Skeletal muscle cell (primary cell): ENCODE measurements at places on chromosomes 3 and 15.
A peak's percentile ranks its signal among the peaks of the same experiment; 100 is the strongest.

GRCh38 chr3:30779686-30780287 is 114.7 kb downstream of the GADL1 start:
- no peak for DNase-seq

GRCh38 chr3:38264779-38265178 is 833 bp upstream of the SLC22A13 start:
- no peak for DNase-seq

GRCh38 chr3:172658344-172659245 is 52.3 kb downstream of the NCEH1 start:
- DNase-seq: peak; percentile 98

- no peak for DNase-seq
Measured at GRCh38 chr3:85474241-85474640, 515.5 kb downstream of the CADM2 start.

DNA sequence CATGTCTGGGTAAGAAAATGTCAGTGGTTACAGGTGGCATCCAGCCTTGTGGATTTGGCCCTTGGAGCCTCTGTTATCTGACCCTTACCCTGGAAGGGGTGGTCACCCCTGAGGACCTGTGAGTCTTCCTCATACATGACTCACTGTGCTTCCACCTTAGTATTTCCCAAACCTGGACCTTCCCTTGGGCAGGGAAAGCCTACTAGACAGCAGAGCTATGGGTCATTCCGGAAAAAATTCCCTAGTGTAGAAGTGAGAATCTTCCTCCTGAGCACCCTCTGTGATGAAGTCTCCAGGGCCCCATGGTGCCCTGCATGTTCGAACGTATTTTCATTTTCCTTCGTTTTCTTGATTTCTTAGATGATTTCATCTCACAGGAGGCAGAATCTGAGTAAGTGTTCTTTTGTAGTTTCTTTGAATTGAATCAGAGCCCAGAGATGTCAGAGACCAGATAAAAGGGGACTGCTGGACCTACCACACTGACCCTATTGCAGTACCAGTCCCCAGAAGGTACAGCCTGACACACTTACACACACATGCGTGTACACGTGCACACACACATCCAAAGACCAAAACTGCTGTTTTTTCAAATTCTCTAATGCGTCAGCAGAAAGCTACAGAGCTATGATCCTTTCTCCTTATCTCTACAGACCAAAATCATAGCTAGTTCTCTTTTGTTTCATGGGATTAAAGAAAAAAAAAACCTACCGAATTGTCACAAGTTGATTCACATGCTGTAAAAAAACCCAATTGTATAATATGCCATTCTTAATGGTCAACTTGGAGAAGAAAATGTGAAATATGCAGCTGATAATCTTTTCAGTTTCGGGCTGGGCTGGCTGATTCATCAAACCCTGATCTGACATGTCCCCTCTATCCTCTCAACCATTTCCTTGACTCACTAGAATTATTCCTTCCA is 50.5 kb upstream of the ARHGEF3 start:
- no peak for DNase-seq

DNA sequence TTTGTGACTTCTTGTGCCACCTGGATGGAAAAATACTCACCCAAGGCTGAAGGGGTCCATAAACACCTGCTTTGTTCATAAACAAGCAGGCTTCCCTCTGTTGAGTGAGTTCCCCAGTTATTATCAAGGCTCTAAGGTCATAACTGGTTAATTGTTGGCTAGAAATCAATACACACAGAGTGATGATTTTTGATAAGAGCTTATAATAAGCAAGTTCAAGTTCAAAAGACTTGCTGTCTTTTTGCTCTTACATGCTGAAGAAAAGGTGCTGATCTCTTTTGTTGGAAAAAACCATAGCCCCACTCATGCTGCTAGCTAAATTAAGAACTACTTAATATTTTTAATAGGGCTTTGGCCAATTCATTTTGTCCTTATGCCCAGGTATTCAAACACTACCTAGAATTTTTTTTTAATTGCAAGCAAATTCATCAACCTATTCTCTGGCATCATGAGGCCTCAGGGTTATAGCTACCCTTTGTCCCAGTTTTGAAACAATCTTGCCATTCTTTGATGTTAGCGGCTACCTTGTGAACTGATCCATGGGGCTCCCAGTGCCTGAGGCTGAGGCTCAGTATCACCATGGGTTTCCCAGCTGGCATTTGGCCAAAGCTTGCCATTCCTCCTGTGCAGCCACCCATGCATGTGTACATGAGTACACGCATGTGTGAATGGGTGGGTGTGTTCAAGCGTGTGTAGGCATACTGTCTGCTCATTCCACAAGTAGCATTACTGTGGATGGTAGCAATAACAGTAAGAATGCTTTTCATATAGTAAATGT is 127.6 kb upstream of the LPP start:
- no peak for DNase-seq

DNA sequence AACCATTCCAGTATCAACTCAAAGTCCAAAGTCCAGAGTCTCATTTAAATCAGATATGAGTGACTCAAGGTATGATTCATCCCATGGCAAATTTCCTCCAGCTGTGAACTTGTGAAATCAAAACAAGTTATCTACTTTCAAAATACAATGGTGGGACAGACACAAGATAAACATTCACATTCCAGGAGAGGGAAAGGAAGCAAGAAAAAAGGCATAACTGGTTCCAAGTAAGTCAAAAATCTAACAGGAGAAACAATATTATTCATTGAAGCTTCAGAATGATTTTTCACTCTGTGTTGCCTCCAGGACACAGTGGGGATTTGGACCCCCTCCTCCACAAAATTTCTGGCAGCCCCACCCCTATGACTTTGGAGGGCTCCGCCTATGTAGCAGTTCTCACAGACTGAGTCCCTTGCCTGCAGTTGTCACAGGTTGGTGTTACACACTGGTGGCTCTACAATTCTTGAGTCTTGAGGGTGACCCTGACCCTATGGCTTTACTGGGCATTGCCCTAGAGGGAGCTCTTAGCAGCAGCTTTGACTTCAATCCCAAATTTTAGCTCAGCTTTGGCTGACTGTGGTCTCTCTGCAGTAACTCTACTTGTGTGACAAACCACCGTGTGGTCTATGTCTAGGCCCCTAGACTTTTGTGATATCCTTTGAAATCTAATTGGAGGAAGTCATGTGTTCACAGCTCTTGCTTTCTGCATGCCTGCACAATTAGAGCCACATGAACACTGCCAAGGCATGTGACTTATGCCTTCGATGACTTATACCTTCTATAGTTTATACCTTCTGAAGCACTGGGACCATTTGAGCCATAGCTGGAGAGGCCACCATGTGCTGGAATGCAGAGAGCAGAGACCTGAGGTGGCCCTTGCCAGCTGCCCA is 644.2 kb downstream of the GRM7 start:
- DNase-seq: peak; percentile 0

DNA sequence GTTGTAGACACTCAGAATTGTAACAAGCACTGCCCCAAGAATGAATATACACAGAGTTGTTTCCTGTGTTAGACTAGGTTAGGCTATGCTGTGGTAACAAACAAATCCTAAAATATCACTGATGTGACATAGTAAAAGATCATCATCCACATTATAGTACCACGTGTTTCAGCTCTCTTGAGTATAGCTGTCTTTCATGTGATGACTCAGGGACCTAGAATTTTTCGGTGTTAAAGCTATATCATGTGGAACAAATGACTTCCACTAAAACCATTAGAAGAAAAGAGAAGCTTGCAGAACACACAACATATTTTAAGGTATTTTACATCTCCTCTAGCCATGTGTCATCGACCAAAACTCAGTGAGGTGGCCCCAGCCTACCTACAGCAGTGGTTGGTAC is 307.9 kb upstream of the RBMS3 start:
- no peak for DNase-seq

DNA sequence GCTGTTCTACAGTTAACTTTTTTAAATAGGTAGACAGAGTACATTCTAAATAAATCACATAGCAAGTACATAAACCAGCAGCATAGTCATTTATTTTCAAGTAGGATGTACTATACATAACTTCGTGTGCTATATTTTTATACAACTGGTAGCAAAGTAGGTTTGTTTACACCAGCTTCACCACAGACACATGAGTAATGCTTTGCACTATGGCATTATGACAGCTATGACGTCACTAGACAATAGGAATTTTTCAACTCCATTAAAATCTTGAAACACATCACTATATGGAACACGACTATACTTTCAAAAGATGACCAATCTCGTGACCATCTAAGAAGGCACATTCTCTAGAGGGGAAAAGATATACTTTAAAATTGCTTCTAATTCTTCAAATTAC is 3.5 kb downstream of the TEX55 start:
- peak; percentile 31 for DNase-seq

- no peak for DNase-seq
Measured at GRCh38 chr3:13525827-13526625, 22.9 kb upstream of the FBLN2 start.

- DNase-seq: no peak
Measured at GRCh38 chr3:53780171-53780570, 66.0 kb downstream of the CHDH start.

- DNase-seq: no peak
Measured at GRCh38 chr3:106542101-106542769, 673.4 kb upstream of the CBLB start.

GRCh38 chr15:71716990-71717389 is 93.4 kb upstream of the NR2E3 start:
- no peak for DNase-seq

- DNase-seq: no peak
Measured at GRCh38 chr15:54816401-54816800, 380.3 kb downstream of the RSL24D1 start.

- DNase-seq: no peak
Measured at GRCh38 chr15:55195996-55196395, 745 bp downstream of the RSL24D1 start.

- DNase-seq: no peak
Measured at GRCh38 chr3:159789742-159790635, 198.6 kb upstream of the IL12A start.

DNA sequence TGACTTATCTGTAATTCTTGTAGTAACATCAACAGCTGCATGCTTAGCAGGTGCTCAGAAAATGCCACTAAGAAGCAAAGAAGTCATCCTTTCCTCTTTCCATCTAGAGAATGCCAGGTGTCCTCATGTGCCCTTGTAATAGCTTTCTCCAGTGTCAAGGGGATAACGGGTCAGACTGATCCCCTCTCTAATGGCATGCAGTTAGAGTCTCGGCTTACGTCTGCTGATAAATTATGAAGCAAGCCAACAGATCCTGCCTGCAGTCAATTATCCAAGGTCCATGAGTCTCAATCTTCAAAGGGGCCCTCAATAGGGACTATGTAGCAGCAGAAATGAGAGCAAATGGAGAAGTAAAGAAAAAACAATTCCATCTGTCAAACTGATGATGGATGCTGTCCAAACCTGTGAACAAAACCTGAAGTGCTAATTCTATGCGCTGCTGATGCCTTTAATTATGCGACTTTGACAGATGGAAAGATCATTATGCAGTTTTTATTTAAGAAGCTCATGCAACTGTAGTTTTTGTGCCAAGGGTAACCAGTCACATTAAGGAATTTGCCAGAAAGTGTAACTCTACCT is 162.8 kb upstream of the PEX5L start:
- no peak for DNase-seq

DNA sequence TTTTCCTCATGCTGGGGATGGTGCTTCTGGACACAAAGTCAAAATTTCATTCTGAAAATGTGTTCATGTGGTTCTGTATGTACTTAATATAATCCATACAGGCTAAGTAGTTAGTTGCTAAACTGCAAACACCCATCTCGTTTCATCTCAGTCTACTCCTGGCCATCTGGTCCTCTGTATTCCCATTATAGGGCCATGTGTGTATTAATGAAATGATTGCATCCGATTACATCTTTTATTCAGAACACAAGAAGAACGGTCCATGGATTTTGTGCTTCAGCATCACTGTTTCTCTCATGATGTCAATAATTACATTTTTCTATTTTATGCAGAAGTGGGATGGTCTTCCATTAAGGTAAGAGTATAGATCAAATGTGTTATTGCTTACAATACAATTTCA is 6.1 kb upstream of the GJD2 start:
- no peak for DNase-seq

GRCh38 chr3:163056874-163057497 is 1560.4 kb downstream of the OTOL1 start:
- DNase-seq: no peak

- no peak for DNase-seq
Measured at GRCh38 chr15:97165205-97165604, 795.3 kb upstream of the ARRDC4 start.

GRCh38 chr15:36617529-36618196 is 38.2 kb downstream of the CDIN1 start:
- DNase-seq: no peak

- no peak for DNase-seq
Measured at GRCh38 chr3:188529228-188529627, 375.3 kb downstream of the LPP start.

DNA sequence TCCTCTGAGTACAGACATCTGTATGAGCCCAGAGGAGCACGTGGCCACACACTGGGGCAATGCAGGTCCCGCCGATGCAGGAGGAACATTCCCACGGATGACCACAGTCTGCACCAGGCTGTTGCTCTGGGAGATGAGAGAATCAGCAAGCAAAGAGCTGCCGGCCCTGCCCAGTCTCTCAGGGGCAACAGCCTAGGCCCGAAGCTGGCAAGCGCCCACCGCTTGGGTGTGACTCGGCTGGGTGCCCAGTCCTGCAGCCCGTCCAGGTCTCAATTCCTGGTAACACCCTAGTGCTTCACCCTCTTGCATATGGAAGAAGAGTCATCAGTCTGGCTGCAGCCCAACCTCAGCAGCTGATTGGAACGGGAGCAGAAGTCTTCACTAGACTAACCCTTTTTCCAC is 153.7 kb upstream of the HES1 start:
- DNase-seq: no peak

GRCh38 chr3:172813462-172813861 is 62.9 kb downstream of the ECT2 start:
- no peak for DNase-seq

GRCh38 chr3:144351011-144351410 is 379.4 kb downstream of the DIPK2A start:
- no peak for DNase-seq

DNA sequence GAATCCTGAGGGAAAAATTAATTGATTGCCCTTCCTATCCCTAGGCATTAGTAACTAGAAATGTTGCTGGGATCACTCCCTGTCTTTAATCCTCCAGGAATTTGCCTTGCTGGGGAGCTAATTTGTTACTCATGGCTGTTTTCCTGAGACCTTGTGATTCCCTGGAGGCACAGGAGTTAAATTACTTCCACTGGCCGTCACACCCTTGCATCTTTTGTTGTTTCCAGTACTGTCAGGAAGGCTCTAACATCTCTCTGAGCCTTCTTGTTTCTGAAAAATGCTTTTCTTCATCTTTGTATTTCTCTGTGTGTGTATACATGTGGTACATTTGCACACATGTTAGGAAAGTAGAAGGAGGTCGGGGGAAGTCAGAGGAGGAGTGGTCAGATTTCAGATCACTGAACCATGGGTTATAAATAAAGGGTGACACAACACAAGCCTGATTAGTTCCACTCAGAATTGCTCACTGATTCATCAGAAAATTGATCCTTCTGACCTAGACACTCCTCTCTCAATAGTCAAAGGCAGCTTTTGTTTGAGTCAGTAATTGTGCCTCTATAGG is 23.5 kb upstream of the LRRFIP2 start:
- peak; percentile 36 for DNase-seq

GRCh38 chr3:114363554-114364202 is 69.8 kb downstream of the TIGIT start:
- peak; percentile 39 for DNase-seq

- DNase-seq: no peak
Measured at GRCh38 chr15:80992441-80992840, 2.8 kb upstream of the MESD start.

GRCh38 chr15:101556273-101556672 is 66.8 kb upstream of the PCSK6 start:
- no peak for DNase-seq

GRCh38 chr3:101638261-101638745 is 38.6 kb downstream of the ZBTB11 start:
- DNase-seq: no peak
